ENCODE measurements at places on chromosomes 12 and 14. TPM values are rescaled to one million over a fixed set of nuclear protein-coding genes. Genes with fewer than 3 reads are reported as not detected.

DNA sequence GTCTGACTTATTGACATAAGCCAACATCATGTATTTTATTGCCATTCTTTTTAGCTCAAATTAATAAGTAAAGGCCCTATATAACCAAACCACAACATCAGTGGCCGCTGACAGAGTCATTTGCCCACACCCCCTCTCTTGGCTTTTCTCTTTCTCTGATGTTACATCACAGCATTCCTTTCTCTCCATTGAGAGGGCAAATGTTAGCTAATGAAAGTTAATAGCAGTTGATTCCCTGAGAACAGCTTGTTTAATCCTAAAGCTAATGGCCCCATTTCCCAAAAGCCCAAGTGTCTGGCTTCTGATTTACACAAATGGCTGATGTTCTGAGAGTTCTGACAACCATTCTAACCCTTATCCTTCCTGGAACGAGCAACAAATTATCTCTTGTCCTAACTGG lies 308.8 kb downstream of the SNAPC1 start:
- DNase-seq: no peak

DNA sequence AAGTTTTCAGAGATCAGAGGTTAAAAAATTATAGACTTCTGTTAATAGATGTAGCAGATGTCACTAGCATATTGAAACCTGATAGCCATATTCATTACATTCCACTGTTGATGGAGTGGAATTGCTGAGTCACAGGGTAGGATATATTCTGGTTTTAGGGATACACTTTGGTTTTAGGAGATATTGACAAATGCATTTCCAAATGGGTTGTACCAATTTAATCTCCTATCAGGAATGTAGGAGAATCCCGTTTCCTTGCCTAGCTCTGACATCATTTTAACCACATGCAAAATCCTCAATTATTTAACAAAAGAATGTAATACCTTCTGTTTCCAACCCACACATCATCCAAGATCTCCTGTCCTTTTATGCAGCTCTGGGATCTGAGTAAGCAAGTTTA lies 30.7 kb upstream of the ESR2 start:
- no peak for DNase-seq

GRCh38 chr14:86027144-86027543 lies 497.2 kb downstream of the FLRT2 start:
- DNase-seq: no peak

- no peak for DNase-seq
Measured at GRCh38 chr12:48807981-48808380, 10.3 kb upstream of the CACNB3 start.

GRCh38 chr12:117367006-117367638 lies 5.7 kb upstream of the NOS1 start:
- DNase-seq: peak; percentile 89

The C12orf50 gene
- total RNA-seq: not detected
